ENCODE measurements at places on chromosomes 4 and X.

GRCh38 chr4:141645611-141646340, 9.4 kb downstream of the IL15 start:
- peak; percentile 59 for DNase-seq

- DNase-seq = no peak
Measured at GRCh38 chr4:186651624-186652023, 72.0 kb downstream of the FAT1 start.

DNA sequence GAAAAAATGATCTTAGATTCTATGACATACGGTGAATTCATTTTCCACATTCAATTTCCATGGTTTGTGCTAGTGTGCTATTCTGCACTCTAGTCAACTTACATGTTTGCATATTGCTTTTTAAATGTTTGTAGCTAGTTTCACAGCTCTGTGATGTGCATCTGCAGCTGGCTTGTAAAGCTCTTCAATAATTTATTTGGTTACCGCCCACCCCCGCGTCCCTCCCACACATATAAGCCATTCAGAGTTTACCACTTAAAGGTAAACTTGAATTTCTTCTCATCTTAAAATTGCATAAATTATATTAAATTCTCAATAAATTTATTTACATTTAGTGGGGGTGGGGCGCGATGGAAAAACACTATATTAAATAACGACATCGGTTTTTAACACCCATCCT, 291 bp upstream of the NBDY start:
- DNase-seq = peak; percentile 23

DNA sequence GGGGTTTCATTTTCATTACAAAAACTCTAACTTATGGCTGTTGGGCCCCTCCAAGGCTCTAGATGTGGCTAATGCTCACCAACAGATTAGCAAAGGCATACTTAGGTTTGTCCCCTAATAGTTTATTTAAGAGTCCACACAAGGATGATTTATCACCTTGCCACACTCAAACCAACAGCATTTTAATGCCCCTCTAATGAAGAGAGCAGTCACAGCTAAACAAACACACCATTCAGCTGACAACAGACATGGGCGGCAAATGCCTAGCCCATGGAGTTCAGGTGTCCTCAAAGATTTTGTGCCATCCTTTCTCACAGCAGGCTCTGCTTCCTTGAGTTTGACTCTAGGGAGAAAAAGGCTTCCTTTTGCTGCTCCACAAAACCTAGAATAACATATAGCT, 61.8 kb upstream of the CITED1 start:
- no peak for DNase-seq

GRCh38 chrX:78042601-78043000, 61.4 kb upstream of the PGK1 start:
- DNase-seq = no peak

GRCh38 chr4:89279385-89279784, 28.2 kb downstream of the GPRIN3 start:
- no peak for DNase-seq

GRCh38 chrX:79110731-79111130, 33.8 kb upstream of the GPR174 start:
- DNase-seq = no peak

DNA sequence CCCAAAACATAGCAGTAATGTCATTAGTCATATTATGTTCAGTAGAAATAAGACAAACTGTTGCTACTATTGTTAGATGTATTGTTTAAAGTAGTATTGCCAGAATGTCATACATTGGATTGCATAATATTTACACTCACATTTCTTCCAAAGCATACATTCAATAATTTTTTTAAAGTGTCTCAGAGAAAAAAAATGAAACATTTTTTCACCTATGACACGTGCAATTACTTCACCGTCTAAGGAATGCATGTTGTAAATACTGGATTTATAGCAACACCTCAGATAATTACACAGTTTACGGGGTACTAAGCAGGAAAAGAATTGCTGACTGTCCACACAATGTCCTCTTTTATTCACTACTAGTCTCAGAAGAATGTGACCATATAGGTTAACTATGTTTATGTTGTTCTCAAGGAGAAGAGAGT, 162.1 kb downstream of the PCDH18 start:
- peak; percentile 60 for DNase-seq

DNA sequence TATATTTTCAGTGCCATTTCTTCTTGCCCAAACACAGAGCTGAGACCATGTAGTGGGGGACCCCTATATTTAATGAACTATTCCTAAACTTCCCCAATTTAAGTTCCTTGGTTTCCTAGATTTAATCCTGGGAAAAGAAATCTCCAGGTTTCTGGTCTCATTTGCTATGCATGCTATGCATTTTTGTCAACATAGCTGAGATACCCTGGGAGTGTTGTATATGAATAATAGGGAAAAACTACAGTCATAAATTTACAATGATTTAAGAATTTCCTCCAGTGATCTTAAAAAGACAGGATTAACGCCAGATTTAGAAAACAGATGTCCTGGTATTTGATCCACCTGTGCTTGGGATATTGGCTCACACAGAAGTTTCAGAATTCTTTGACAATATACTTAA, 136.8 kb upstream of the RAPGEF2 start:
- no peak for DNase-seq

GRCh38 chrX:29490606-29491005, 724.8 kb upstream of the MAGEB2 start:
- peak; percentile 64 for DNase-seq

DNA sequence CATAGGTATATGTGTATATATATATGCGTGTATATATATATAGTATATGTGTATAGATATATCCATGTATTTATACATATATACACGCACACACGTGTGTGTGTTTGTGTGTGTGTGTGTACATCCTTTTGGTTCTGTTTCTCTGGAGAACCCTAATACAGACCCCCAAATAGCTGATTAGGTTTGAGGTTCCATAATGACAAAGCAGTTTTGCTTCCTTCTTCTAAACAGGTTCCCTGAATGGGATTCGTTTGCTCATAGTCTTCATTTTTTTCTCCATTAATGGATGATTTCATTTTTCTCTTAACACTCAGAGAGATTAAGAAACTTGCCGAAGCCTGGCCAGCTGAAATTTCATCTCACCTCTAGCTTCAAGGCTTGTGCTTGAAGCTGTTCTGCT, 234.0 kb upstream of the BCOR start:
- no peak for DNase-seq

DNA sequence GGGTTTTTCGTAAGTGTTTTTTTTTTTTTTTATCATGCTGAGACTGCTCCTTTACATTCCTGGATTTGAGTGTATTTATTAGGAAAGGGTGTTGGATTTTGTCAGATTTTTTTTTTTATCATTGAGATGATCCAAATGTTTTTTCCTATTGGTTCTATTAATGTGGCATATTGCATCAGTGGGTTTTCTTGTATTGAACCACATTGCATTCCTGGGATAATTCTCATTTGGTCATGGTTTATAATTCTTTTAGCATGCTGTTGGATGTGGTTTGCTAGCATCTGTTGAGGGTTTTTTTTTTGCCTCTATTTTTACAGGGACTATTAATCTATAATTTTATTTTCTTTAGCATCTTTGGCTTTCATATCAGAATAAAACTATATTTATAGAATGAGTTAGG, 28.8 kb downstream of the COL4A5 start:
- DNase-seq = no peak

GRCh38 chr4:102815981-102816380, 11.4 kb downstream of the UBE2D3 start:
- peak; percentile 79 for DNase-seq

DNA sequence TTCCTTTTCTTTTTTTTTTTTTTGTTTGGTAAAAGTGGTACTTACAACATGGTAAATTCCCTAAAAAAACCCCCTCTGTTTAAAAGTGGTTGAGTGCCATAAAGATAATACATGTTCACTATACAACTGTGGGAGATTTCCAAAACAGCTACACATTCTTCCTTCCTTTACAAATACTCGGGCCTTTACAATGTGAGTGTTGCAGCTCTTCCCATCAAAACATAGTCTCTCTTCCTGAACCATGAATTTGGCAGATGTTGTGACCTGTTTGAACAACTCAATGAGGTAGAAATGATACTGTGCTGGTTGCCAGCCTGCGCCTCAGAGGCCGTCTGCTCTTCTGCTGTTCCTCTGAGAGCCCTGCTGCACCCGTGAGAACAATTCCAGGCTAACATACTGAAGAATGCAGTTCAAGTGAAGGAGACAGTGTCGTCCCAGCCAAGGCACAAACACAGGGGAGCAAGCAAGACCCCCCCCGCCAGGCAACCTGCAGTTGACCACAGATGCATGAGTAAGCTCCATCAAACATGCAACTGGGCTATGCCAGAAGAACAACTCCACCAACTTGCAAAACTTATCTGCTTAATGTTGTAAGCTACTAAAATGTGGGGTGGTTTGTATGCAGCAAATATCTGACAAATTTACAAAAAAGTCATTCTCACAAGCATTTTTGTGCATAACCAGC, 645.0 kb downstream of the PCDH7 start:
- no peak for DNase-seq

DNA sequence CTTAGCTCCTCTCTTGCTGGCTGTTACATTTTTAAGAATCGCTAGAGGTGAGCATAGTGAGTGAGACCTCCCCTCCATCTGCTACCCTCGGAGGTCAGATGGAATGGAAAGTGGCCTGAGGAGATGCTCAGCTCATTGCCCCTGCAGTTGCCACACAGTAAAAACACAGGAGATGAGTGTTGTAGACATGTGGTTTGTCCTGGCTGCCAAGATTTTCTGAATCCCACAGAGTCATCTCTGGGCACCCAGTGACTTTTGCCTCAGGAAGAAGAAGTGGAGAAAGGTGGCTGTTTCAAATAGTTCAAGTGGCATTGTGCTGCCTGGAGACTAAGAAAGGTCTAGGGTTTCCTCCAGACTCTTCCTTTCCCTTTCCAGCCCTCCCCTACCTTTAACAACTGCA, 271.0 kb downstream of the STK32B start:
- DNase-seq = peak; percentile 24

DNA sequence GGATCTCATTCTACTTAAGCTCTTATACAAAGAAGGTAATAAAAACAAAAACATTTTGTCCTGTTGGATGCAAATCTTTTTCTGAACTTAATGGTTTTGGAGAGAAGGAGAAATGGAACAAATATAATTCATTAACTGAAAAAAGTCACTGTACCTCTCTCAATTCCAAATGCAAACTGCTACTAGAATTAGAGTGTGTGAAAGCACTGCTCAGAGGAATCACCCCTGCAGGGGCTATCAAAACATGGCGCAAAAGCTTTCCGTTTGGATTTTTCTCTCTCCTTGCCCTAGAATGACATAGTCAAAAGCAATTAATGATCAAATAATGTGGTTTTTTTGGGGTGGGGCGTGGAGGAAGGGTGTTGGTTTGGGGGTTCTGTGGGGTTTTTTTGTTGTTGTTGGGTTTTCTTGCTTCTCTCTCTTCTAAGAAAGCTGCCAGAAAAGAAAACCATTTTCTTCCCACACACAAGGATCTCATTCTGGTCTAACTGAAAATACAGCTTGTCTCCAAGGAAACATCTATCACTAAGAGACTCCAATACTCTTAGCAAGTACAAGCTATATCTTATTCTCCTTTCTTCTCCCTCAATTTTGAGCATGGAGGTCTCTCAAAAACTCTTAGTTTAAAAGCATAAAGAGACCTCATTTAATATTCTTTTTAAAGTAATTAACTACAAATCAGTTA, 41.6 kb downstream of the USP46 start:
- no peak for DNase-seq

- no peak for DNase-seq
Measured at GRCh38 chr4:159042868-159043267, 60.0 kb upstream of the RAPGEF2 start.

Data from PC-3 (cell line).